Right lobe of liver (tissue), 6 donors: ENCODE measurements at places on chromosomes 3 and 15. TPM values are rescaled to one million over a fixed set of nuclear protein-coding genes. Genes with fewer than 3 reads are reported as not detected.

DNA sequence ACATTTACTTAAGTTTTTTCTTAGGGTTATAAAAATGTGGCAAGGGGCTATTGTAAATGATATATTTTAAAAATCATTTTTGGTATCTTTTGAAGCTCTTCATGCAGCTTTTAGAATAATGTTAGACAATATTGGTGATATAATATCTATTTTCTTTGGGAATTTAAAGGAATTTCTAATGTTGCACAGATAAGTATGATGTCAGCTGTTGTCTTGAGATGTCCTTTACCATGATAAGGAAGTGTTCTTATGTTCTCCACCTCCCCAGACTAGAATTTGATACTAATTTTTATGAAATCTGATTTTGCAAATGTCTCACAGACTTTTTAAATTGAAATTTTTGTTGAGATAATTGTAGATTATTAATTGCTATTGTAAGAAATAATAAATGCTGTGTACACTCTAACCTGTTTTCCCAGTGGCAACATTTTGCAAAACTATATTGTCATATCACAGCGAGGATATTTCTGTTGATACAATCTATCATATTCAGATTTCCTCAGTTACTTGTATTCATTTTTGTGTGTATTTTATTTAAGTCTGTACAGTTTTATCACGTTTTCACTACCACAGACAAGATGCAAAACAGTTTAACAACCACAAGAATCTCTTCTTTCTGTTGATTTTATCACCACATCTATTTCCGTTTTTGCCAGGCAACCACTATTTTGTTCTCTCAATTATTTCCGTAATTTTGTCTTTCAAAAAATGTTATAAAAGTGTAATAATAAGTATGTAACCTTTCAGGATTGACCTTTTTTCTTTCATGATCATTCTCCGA is 55.4 kb downstream of the SPRED1 start:
- no peak overlapping the region for H3K4me3 ChIP-seq
- no peak for DNase-seq
- no peak overlapping the region for H3K27ac ChIP-seq
- no peaks in the 10 kb centered on the region for H3K36me3 ChIP-seq
- no peaks in the 10 kb centered on the region for H3K4me1 ChIP-seq

DNA sequence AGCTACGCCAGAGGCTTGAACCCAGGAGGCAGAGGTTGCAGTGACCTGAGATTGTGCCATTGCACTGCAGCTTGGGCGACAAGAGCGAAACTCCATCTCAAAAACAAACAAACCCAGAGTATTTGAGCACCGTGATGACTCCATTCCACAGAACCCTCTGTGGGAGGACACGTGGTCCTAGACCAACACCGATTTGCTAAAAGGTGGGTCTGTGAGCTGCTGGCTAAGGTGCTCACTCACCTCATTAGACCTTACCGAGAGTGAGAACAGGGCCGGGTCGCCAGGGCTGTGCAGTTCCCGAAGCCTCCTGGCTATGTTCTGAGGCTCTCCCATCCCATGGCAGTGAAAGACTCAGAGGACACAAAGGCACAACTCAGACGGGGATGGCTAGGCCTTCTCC is 17.9 kb downstream of the ABHD2 start:
- peak overlapping the region; percentile 76 for H3K27ac ChIP-seq
- DNase-seq = peak; percentile 62
- H3K4me3 ChIP-seq = no peak overlapping the region
- peaks cover 21% of the 10 kb centered on the region for H3K4me1 ChIP-seq

RBPMS2 gene
- total RNA-seq = 6.9 TPM

CRABP1 gene
- total RNA-seq = not detected

- no peak for DNase-seq
- H3K36me3 ChIP-seq = no peaks in the 10 kb centered on the region
Measured at GRCh38 chr3:52090131-52090932, 34.0 kb upstream of the DUSP7 start.

TLR9 gene
- total RNA-seq = 0.59 TPM

GRCh38 chr15:90036806-90037510 is 35.8 kb downstream of the ZNF710 start:
- peak overlapping the region; percentile 87 for H3K27ac ChIP-seq
- H3K27me3 ChIP-seq = no peaks in the 10 kb centered on the region
- DNase-seq = no peak
- peaks cover 19% of the 10 kb centered on the region for H3K4me1 ChIP-seq
- no peaks in the 10 kb centered on the region for H3K36me3 ChIP-seq

TTC23 gene
- total RNA-seq = 10.0 TPM

ZNF35 gene
- total RNA-seq = 1.9 TPM

- no peak overlapping the region for H3K4me3 ChIP-seq
- no peaks in the 10 kb centered on the region for H3K27me3 ChIP-seq
Measured at GRCh38 chr3:135918600-135918999, 46.9 kb upstream of the PPP2R3A start.

MESP1 gene
- total RNA-seq = 1.9 TPM

- H3K27ac ChIP-seq = no peak overlapping the region
- H3K4me1 ChIP-seq = no peaks in the 10 kb centered on the region
- H3K4me3 ChIP-seq = no peak overlapping the region
- peak; percentile 25 for DNase-seq
- H3K36me3 ChIP-seq = no peaks in the 10 kb centered on the region
- H3K27me3 ChIP-seq = no peaks in the 10 kb centered on the region
Measured at GRCh38 chr15:66833371-66833770, 131.3 kb downstream of the SMAD6 start.

GRCh38 chr15:100134089-100134583 is 207.6 kb downstream of the ADAMTS17 start:
- H3K4me1 ChIP-seq = no peaks in the 10 kb centered on the region
- no peak overlapping the region for H3K4me3 ChIP-seq
- H3K27ac ChIP-seq = no peak overlapping the region
- no peaks in the 10 kb centered on the region for H3K27me3 ChIP-seq
- DNase-seq = no peak

- H3K4me3 ChIP-seq = no peak overlapping the region
- H3K4me1 ChIP-seq = peaks cover 7% of the 10 kb centered on the region
- no peaks in the 10 kb centered on the region for H3K27me3 ChIP-seq
- DNase-seq = no peak
- no peak overlapping the region for H3K27ac ChIP-seq
Measured at GRCh38 chr3:140004271-140004670, 69.3 kb downstream of the CLSTN2 start.

DNA sequence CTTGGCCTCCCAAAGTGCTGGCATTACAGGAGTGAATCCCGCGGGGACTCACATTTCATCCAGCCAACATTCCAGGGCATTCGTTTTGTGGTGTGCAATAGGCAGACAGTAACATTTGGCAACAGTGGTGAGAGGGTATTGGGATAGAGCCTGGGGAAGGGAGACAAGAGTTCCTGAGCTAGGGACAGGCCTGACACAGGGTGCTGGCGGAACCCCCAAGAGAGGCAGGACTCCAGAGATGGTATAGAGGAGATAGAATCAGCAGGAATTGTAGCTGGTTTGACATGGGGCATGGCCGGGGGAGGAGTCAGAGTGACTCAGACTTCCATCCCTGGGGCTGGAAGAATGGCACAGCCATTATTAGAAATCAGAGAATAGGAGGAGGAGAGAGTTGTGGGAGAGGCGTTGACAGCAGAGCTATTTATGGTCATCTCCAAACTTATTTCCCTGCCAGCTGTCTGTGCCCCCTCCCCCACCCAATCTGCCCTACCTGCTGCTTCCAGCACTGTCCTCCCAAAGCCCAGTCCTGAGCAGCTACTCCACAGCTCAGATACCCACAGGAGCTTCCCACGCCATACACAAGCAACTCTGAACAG is 4.4 kb upstream of the IDH2 start:
- H3K4me1 ChIP-seq = peaks cover 18% of the 10 kb centered on the region
- H3K27ac ChIP-seq = no peak overlapping the region
- no peak for DNase-seq
- H3K36me3 ChIP-seq = no peaks in the 10 kb centered on the region
- no peak overlapping the region for H3K4me3 ChIP-seq

DNA sequence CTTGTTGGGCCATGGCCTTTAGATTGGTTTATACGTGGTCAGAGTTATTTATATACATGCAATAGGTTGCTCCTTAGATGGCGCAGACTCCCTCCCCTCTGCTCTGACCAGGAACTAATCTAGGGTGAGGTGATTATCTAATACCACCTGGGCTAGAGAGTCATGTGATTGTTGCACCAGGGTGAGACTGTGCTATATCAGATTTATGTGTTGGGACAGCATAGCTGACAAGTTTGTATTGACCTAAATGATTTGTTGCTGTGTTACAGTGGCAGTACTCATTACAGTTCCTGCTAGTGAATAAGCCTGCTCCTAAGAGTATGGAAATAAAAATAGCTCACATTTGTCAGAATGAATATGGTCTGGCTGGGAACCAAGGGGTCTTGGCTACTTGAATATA is 7.2 kb upstream of the IQCF6 start:
- no peak overlapping the region for H3K27ac ChIP-seq
- H3K36me3 ChIP-seq = no peaks in the 10 kb centered on the region
- H3K27me3 ChIP-seq = no peaks in the 10 kb centered on the region
- no peaks in the 10 kb centered on the region for H3K4me1 ChIP-seq
- no peak overlapping the region for H3K4me3 ChIP-seq

CCR2 gene
- total RNA-seq = 1.5 TPM

SLC28A1 gene
- total RNA-seq = 55.8 TPM

GRCh38 chr3:10822708-10823515 is 6.9 kb downstream of the SLC6A11 start:
- H3K27ac ChIP-seq = no peak overlapping the region
- H3K4me3 ChIP-seq = no peak overlapping the region
- no peaks in the 10 kb centered on the region for H3K36me3 ChIP-seq
- no peak for DNase-seq
- H3K4me1 ChIP-seq = no peaks in the 10 kb centered on the region
- no peaks in the 10 kb centered on the region for H3K27me3 ChIP-seq

KNG1 gene
- 1,149 TPM for total RNA-seq

GRCh38 chr3:29639578-29640290 is 358.9 kb downstream of the RBMS3 start:
- H3K4me1 ChIP-seq = no peaks in the 10 kb centered on the region
- H3K27me3 ChIP-seq = no peaks in the 10 kb centered on the region
- H3K27ac ChIP-seq = no peak overlapping the region
- no peak overlapping the region for H3K4me3 ChIP-seq
- H3K36me3 ChIP-seq = no peaks in the 10 kb centered on the region

PLA2G4E gene
- not detected for total RNA-seq

GRCh38 chr3:13801361-13802204 is 78.3 kb downstream of the WNT7A start:
- no peak overlapping the region for H3K4me3 ChIP-seq
- no peaks in the 10 kb centered on the region for H3K36me3 ChIP-seq
- H3K4me1 ChIP-seq = no peaks in the 10 kb centered on the region
- no peaks in the 10 kb centered on the region for H3K27me3 ChIP-seq

GRCh38 chr15:90799639-90800170 is 68.7 kb upstream of the FURIN start:
- no peak for DNase-seq
- no peaks in the 10 kb centered on the region for H3K4me1 ChIP-seq
- no peak overlapping the region for H3K27ac ChIP-seq
- H3K4me3 ChIP-seq = no peak overlapping the region
- no peaks in the 10 kb centered on the region for H3K36me3 ChIP-seq

GRCh38 chr15:75763137-75763611 is 50.5 kb upstream of the CSPG4 start:
- no peaks in the 10 kb centered on the region for H3K27me3 ChIP-seq
- H3K4me1 ChIP-seq = no peaks in the 10 kb centered on the region

- no peaks in the 10 kb centered on the region for H3K4me1 ChIP-seq
- H3K36me3 ChIP-seq = no peaks in the 10 kb centered on the region
- no peak overlapping the region for H3K4me3 ChIP-seq
Measured at GRCh38 chr3:110528305-110529121, 543.1 kb upstream of the NECTIN3 start.

GALNT15 gene
- 3.7 TPM for total RNA-seq

- no peaks in the 10 kb centered on the region for H3K4me1 ChIP-seq
- H3K27ac ChIP-seq = no peak overlapping the region
- DNase-seq = no peak
- no peak overlapping the region for H3K4me3 ChIP-seq
- no peaks in the 10 kb centered on the region for H3K36me3 ChIP-seq
Measured at GRCh38 chr15:95556225-95556624, 774.3 kb upstream of the NR2F2 start.

DNA sequence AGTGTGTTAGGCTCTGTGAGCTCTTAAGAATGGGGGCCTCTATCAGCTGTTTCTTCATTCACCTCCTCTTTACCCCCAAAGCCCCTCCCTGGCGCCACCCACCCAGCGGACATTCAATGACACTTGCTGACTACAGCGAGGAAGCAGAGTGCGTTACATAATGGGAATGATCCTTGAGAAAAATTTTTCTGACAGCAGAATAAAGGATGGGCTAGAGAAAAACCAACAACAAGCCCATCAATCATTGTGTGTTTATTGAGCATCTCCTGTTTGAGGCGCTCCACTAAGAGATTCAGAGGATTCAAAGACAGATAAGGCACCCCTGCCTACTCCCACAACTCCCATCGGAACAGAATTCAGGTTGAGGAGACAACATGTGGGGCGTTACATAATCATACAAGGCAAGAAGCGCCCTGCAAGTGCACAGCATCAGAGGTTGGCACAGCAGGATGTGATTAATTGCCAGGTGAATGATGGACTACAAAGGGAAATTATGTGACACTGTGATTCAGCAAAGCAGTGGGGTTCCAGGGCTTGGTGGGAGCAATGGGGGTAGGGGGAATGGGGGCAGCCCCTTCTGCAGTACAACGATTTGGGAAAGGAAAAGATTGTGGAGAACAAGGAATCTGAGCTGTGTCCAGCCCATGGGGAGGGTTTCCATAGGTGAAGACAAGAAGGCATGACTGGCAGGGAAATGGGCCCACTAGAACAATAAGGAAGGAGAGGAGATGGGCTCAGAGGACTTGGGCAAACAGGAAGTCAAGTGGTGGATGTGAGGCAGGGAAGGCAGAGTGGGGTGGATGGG is 141.3 kb upstream of the ATP2B2 start:
- no peak overlapping the region for H3K27ac ChIP-seq
- H3K36me3 ChIP-seq = no peaks in the 10 kb centered on the region
- no peaks in the 10 kb centered on the region for H3K27me3 ChIP-seq
- no peaks in the 10 kb centered on the region for H3K4me1 ChIP-seq
- H3K4me3 ChIP-seq = no peak overlapping the region
- DNase-seq = no peak

GRCh38 chr3:32951410-32951811 is at the start of gene CCR4:
Gene CCR4, plus strand, starts transcription at chr3:32951644. Its CDS starts 1,779 bp downstream, at chr3:32953423.
- H3K36me3 ChIP-seq = no peaks in the 10 kb centered on the region
- H3K4me3 ChIP-seq = no peak within 1 kb of the TSS
- H3K27me3 ChIP-seq = no peaks in the 10 kb centered on the region
- H3K27ac ChIP-seq = no peak within 1 kb of the TSS
- no peak for DNase-seq

GRCh38 chr3:45311953-45312801 is 76.2 kb upstream of the LARS2 start:
- no peaks in the 10 kb centered on the region for H3K27me3 ChIP-seq
- H3K27ac ChIP-seq = no peak overlapping the region
- no peaks in the 10 kb centered on the region for H3K4me1 ChIP-seq
- H3K4me3 ChIP-seq = no peak overlapping the region
- DNase-seq = no peak

- H3K36me3 ChIP-seq = no peaks in the 10 kb centered on the region
- H3K27ac ChIP-seq = no peak overlapping the region
- no peaks in the 10 kb centered on the region for H3K4me1 ChIP-seq
- no peak overlapping the region for H3K4me3 ChIP-seq
- no peak for DNase-seq
Measured at GRCh38 chr15:30859091-30859874, 44.4 kb upstream of the FAN1 start.

- H3K4me1 ChIP-seq = no peaks in the 10 kb centered on the region
- H3K36me3 ChIP-seq = no peaks in the 10 kb centered on the region
- DNase-seq = no peak
- no peaks in the 10 kb centered on the region for H3K27me3 ChIP-seq
Measured at GRCh38 chr3:138303474-138303873, 26.2 kb downstream of the NME9 start.

- no peaks in the 10 kb centered on the region for H3K4me1 ChIP-seq
- H3K27ac ChIP-seq = no peak overlapping the region
- no peak overlapping the region for H3K4me3 ChIP-seq
- DNase-seq = no peak
- no peaks in the 10 kb centered on the region for H3K36me3 ChIP-seq
- H3K27me3 ChIP-seq = no peaks in the 10 kb centered on the region
Measured at GRCh38 chr15:88243895-88244787, 12.4 kb downstream of the NTRK3 start.
